Kasumi-1 (cell line): ENCODE measurements at places on chromosomes 6 and 20.

- peak; percentile 62 for DNase-seq
Observed at GRCh38 chr6:104322841-104323240, 536.9 kb downstream of the HACE1 start.

DNA sequence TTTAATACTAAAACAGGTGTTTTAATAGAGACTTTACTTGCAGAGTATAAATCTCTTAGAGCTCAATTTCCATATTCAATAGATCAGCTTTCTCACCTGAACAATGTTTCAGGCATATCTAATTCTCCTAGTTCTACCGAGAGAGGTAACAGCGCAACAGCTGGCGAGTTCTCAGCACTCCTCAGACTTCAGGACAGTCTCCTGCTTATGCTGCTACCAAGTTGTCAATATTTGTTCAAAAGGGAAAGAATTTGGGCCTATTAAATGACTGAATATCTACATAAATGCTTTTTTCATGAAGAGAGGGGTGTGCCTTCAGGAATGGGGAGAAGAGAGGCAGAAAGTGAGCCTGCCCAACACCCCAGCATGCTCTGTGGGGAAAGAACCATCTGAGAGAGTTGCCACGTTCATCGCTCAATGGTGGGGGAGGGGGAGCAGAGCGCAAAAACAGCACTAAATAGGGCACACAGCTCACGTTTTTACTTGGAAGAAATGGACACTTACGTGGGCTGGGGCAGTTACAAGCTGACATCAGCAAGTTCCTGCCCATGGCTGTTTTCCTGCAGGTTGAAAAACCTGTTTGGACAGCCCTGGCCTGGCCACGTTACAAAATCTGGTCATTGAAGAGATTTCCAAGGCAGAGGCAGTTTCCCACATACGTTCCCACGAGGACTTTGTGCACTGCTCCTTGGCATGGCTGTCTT is 38.0 kb downstream of the EZR start:
- DNase-seq: no peak

DNA sequence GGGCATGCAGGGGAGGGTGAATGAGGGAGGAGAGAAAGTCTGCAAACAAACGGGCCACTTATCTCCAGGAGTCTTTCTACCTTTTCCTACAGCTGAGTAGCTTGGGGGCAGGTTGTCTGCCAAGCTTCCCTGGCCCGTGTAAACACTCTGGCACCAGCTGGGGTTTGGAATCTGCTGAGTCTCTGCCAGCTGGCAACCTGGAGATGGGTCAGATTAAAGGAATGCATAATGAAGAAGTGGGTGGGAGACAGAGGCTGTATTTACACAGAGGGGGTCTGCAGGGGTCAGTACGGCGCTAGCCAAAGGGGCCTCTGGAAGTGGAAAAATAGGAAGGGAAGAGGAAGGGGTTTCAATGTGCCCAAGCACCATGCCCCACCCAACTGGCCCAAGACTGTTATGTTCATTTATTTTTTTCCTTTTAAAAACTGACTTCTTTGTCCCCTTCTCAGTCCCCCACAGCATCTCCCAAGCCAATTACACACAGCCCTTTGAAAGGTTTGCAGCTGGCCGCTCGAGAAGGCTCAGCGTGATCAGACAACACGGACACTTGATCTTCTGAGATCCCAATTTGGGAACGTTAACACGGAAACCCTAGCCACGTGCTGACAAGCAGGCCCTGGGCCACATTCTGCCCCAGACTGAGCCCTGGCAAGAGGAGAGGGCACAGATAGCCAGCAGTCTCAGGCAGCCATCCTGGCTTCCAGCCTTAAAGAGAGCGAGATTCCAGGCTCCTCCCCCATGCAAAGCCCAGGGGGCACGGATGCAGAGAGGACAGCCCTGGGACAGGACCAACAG is 25.2 kb downstream of the TRAM2 start:
- no peak for DNase-seq

DNA sequence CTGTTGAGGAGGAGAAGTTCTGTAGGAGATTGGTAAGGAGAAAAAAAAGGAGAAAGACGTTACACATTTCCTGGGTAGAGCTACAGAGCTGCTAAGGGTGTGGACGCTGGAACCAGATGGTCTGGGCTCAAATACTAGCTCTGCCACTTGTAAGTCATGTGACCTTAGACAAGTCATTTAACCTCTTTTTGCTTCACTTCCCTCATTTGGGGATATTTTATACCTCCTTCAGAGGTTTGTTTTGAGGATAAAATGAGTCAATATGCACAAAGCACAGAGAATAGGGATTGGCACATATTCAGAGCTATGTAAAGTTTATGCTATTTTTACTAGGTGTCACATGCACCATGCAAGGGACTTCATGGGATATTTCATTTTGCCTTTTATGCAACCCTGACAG is 708.8 kb downstream of the DHX35 start:
- DNase-seq: no peak

DNA sequence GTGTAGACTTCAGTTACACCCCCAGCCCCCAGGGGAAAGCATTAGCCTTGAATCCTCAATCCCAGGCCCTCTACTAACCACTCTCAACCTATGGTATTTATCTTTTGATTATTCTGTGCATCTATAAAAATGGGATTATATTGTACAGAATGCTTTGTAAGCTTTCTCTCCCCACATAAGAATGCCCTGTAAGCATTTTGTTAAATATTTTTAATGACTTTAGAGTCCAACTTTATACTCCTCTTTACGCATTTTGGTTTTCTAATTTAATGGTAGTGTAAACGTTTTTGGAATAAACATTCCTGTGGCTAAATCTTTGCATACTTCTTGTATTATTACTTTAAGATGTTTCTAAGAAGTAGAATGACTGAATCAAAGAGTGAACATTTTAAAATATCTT is 35.4 kb downstream of the FBXO9 start:
- no peak for DNase-seq

DNA sequence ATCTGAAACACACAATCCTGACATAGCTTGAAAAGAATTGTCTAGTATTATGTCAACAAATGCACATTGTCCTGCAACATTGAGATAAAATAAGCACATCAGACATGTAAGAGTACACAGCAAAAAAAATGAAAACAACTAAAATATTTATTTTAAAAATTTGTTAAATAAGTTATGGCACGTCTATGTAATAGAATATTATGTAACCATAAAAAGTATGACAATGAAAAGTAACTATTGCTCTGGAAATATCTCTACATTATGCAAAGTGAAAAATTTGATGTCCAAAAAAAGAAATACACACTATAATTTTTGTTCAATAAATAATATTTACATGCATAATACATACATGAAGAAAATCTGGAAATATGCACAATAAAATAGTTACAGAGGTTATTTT is 9.3 kb upstream of the ID4 start:
- DNase-seq: no peak

DNA sequence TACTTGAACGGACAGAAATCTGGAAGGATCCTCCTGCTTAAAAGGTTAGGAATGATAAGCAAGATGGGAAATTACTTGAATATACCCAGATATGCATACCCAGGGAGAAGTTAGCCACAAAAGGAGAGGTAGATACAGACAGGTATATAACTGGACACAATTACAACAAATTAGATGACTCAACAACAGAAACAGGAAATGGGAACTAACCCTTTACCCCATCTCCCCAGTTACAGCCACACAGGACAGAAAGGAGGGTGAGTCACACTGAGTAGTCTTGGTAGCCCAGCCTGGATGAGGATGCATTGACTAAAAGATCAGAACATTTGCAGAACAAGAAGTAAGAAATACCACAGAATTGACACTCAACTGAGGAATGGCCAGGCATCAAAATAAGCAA is 61.2 kb downstream of the C6orf52 start:
- DNase-seq: peak; percentile 96

DNA sequence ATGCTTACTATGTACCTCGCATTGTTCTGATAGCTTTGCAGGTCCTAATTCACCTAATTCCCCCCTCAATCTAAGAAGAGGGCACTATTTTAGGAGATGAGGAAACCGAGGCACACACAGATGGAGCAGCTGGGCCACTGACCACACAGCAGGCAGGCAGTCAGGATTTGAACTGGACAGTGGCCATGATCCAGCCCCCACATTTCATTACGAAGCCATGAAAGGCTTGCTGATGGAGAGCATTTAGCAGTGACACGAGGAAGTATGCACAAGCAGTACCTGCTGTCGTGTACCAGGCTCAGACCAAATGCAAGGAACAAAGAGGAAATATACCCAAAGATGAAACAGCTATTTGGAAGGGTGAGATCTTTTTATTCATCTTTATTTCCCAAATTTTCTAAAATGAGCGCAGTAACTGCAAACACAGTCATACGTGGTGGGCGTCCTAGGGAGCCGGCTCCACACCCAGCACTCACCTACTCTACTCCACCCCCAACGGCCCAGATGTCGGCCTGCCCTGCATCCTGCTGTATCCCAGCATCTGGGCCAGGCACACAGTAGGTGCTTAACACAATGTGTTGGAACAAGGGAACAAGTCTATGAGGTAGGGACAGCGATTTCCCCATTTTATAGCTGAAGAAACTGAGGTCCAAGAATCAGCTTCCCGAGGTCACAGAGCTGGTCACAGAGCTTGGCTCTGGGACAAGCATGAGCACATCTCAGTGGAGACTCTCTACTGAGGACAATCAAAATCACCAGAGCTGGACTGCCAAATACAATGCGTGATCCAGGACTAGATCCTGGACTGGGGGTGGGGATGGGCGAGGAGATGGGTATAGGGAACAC is 15.0 kb downstream of the PREX1 start:
- DNase-seq: no peak

- DNase-seq: no peak
Observed at GRCh38 chr20:46713957-46714834, 4.7 kb downstream of the SLC2A10 start.

DNA sequence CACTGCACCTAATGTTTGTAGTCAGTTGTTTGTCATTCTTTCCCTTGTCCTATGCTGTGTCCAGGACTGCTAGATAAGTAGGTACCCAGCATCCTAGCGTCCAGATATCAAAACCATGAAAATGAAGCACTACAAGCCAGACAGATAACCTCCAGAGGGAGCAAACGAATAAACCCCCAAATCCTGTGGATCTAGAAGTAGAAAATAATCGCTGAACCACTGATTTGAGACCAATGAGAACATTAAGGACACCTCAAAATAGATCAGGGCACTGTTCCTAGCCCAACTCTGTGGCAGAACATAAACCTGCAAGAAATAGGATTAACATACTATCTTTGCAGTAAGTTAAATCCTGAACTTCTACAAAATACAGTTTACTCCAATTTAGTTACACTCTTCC is 1.1 kb upstream of the KLHL32 start:
- no peak for DNase-seq

DNA sequence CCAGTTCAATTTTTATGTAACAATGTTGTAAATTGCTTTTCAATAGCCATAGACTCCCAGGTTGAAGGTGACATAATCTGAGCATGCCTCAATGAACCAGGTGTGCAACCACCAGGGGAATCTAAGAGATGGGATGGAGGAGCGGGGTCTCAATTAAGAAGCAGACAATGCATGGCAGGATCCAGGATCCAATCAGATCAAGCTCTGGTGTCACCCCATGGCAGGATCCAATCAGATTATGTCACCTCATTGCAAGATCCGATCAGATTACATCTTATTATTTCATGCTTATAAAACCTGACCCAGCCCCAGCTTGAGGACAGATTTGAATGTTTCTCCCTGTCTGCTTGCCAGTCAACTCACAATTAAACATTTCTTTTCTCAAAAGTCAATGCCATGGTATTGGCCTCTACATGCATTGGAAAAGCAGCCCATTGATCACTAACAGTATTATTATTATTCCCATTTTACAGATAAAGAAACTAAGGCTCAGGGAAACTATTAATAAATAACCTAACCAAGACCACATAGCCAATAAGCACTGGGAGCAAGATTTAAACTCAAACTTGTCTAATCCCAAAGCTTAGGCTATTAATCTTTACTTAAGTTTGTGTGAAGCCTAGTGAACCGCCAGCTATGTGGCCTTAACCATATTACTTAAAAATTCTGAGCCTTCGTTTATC is 14.3 kb upstream of the SIRT5 start:
- DNase-seq: no peak

DNA sequence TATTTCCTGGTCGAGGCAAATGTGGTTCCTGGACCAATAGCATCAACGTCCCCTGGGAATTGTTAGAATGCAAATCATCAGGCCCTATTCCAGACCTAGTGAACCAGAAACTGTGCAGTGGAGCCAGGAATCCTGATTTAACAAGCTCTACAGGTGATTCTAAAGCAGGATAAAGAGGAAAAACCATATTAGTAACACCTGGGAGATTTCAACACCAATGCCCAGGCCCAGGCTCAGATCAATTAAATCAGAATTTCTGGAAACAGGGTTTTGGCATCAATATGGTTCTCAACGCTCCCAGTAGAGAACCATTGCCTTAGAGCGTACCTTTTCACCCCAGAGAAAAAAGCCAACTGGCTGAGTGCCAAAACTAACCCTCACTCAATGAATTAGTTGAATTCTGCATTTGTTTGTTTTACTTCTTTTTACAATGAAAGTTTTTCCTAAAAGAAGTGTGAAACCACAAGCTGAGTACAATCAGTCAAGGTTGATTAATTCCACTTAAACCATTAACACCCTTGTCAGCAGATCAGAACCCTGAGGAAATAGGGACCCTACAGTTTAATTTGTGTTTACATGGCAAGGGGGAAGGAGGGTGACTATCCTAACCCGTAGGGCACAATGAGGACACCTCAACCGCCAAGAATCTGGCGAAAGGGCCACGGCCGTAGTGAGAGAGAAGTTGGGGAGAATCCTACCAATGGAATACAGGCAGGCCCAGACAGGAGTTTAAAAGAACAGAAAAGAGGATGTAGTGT is 34.9 kb upstream of the LOC128125822 start:
- no peak for DNase-seq

DNA sequence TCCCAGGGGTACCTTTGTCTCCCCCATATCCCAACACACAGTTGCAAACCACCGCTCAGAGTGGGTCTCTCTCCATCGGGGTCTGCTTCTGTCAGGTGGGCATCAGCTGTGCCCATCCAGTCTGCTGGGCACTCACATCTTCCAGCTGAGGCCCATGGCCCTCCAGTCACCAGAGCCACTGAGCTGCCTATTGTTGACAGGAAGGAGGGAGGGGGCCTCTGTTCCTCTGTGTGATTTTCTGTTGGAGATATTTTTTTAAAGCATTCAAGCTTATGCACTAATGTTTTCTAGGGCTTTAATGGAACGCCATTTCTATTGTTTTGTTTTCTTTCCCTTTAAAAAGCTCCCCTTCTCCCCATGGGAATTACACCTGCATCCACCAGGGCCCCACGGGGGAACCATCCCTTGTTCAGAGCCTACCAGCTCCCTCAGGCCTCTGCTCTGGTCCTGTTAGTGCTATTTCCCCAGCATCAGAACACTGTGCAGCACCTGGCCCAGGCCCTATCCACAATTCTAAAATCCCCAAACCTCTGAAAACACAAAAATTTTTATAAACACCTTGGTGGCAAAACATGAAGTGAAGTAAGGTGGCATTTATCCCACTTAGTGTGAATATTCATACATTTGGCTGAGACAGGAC is 326.2 kb downstream of the CD83 start:
- no peak for DNase-seq

- DNase-seq: no peak
Observed at GRCh38 chr20:46563170-46563859, 12.9 kb upstream of the OCSTAMP start.

DNA sequence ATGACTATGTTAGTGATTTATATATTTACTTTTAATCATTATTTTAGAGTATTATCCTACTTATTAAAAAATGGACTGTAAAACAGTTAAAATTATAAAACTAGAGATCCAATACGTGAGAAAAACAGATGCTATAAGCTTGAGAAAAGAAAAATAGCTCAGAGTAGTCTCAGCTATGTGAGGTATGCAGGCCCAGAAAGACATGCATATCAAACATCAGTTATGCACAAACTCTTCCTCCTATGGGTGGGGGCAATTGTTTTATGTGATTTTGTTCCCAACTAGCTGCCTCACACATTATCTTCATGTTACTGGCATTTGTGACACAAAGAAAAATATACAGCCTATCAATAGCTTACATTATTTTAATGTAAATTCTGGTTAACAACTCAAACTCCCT is 28.8 kb downstream of the RARS2 start:
- no peak for DNase-seq
